ENCODE measurements at places on chromosomes 2 and 18.

GRCh38 chr2:170930131-170930990, 1.3 kb downstream of the GORASP2 start:
- DNase-seq = no peak

GRCh38 chr2:54508541-54508940, 52.4 kb downstream of the SPTBN1 start:
- DNase-seq = no peak

DNA sequence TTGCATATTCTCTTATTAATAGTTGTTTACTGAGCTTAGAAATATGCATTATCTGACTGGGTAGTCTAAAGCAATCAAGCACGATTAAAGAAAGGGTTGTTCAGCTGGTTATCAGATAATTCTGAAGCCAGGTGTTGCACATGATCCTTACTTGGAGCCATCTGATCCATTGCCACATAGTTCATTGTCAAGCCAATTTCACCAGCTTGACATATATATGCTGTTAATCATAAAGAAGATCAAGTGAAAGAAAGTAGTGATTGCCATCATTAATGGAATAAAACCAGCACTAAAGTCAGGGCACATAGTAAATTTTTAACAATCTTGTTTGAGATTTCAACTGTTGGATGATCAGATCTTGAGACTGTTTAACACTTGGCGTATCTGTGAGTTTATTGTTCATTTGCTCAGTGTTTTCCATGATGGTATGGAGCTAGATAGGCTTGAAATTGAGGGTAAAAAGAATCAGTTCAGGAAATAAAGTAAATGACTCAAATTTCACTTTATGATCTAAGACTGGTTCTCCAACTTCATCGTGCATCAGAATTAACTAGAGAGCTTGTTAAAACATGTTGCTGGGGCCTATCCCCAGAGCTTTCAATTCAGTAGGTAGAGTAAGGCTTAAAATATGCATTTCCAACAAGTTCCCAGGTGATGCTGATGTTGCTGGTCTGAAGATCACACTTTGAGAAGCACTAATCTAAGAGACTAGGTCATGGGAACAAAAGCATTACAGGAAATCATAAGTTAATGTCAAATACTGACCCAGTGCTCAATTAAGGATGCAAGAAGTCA, 539.6 kb downstream of the SATB2 start:
- DNase-seq = no peak

GRCh38 chr2:70118798-70119454, 31.6 kb downstream of the PCBP1 start:
- no peak for DNase-seq

GRCh38 chr2:67797801-67798540, 264.8 kb downstream of the C1D start:
- no peak for DNase-seq

GRCh38 chr2:20543469-20544152, 96.7 kb downstream of the RHOB start:
- no peak for DNase-seq

DNA sequence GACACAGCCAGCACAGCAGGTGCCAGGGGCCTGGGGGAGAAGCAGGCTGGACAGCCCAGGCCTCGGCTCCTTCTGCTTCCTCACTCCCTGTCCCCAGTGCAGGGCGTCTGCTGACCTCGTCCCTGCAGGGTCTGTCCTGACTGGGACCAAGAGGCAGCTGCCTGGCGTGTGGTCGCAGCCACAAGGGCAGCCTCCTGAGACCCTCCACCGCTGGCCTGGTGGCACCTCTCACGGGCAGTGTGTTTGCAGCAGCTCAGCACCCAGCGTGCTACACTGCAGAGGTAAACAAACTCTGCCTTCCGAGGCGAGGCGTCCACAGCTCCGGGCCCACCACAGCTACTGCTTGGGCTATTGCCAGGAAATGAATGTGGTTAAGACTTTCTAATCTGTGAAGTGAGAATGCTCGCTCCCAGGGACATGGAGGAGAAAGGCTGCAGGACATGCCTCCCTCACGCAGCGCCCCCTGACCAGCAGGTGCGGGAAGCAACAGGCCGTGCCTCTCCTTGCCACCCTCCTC, 46.1 kb upstream of the HPCAL1 start:
- DNase-seq = no peak

DNA sequence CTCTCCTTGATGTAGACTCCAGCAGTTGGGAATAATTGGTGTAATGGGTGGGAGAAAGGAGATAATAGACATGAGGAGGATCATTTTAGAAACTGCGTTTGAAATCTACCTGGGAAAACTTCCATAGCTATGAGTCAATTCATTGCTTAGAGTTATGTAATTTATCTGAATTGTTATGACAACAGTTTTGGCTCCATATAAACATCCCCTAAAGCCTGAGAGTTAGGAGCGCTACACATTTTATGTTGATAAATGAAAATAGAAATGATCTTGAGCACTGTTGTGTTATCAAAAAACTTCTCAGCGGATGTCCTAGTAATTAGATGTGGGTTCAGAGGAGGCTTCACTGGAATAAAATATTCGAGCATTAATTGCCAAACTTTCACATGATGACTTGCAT, 573.4 kb downstream of the TSN start:
- no peak for DNase-seq

GRCh38 chr2:173282795-173283545, 71.7 kb upstream of the CDCA7 start:
- no peak for DNase-seq

GRCh38 chr2:234694244-234695013, 197.5 kb upstream of the ARL4C start:
- DNase-seq = no peak

GRCh38 chr2:239949075-239949474, 76.1 kb downstream of the NDUFA10 start:
- DNase-seq = no peak

DNA sequence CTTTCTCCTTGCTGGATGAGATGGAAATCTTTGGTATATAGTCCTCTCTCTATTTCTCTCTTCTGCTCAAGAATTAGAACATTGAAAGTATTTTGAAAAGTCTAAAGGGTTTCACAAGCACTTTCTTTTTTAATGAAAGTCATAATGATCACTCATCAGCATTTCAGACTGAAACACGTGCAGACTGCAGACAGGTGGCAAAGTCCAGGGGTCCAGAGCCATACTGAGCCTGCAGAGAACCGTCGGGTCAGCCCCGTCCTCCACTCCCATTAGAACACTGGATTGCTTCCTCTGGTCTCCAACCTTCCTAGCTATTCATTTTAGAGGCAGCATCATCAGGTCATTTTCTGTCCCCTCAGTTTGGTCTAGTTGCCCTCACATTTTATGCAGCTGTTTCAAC, 3.1 kb downstream of the TMEM247 start:
- DNase-seq = no peak

DNA sequence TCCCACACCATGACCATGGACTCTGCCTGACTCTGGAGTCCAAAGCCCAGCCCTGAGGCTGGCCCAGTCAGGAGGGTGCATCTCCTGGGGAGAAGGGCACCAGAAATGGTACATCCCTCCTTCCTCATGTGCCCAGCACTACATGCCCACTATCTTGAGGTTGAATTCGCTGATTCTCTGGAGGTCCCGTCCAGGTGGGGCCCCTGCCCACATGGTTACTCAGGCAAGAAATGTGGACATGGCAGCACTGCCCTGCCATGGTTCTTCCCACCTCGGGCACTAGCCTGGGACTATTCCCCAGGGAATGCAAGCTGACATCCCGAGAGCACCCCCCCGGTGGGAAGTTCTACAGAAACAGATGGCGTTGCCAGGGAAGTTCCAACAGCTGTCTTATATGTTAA, 15.3 kb upstream of the HES6 start:
- DNase-seq = no peak

DNA sequence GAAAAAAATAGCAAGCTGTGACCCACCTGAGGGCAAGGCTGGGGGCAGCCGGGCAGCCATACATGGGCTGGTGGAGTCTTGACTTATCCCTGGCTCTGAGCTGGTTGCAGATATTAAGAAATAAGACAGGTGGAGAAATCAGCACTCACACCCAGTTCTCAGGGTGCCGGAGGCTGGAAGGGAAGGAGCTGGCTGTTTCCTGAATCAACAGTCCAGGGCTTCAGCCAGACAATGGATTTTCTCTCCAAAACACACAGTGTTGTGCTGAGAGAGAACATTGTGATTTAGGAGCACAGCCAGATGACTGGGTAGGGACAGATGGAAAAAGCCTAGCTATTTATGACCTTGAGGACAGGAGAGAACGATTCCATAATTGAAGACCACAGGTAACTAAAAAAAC, 208.8 kb downstream of the LDLRAD4 start:
- no peak for DNase-seq

GRCh38 chr2:200314976-200315567, 8.6 kb downstream of the SPATS2L start:
- DNase-seq = no peak

DNA sequence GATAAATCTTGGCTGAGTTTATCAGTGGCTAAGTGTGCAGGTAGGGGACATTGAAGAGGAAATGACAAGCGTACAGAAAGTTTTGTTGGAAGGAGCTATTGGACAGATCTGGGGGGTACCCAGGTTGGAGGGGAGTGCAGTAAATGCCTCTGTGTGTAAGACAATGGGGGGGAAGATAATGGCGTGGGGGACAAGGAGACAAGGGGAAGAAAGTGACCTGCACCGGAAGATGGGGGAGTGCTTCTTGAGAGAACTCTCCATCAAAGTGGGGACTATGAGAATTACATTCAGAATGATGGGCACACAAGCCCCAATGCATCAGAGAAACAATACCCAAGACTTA, 190.0 kb downstream of the ALPK2 start:
- DNase-seq = no peak

DNA sequence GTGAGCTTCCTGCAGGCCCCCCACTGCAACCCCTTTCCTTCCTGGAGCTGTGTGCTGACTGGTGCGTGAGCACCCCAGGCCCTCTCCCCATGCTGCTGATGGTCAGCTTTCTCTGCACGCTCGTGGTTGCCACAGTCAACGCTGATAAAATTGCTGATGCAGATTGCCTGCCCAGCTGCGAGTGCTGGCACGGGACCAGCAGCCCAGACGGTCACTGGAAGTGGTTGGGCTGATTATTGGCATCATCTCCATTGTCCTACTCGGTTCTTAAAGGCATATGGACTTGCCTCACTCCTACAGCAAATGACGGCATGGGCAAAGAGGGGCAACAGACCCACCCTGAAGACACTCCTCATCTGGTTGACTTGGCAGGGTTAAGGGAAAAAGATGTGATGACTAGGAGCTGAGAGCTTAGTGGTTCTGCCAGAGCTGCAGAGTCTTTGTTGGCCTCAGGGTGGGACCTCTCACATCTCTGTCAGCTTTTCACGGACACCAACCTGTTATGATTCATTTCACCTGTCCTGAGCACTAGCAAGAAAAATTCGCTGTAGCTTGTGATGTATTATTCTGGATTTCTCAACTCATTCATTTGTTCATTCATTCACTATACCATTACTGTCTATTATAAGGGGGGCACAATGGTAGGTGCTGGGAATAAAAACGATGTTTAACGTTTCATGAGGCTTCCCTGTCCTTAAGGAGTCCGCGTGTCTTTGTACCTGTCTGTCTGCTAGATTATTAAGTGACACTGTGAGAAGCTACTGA, 38.4 kb downstream of the PAX8 start:
- peak; percentile 30 for DNase-seq

- no peak for DNase-seq
These were observed 93.8 kb downstream of the MBD2 start for GRCh38 chr18:54130631-54131030.

- no peak for DNase-seq
These were observed 124.7 kb downstream of the DNAH6 start for GRCh38 chr2:84641021-84641420.

DNA sequence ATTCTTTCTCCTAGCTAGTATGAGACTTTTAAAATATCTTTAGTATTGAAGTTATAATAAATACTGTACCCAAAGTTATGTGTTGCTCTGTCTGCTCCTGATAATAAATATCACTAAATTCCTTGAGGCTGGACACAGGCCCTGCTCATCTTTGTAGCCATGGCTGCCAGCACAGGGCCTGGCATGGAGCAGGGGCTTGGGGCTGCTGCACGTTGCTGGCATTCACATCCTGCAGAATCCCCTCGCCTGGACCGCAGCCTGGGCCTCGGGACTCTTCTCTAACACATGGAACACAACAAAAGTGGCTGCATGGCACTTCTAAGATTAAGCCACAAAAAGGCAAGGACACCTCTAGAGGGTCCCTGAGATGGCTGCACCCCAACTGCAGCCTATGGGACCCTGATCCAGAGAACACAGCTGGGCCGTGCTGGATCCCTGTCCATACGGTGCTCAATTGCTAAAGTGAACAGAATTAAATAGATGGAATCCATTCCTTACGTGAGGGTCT, 477.5 kb upstream of the MYT1L start:
- no peak for DNase-seq

DNA sequence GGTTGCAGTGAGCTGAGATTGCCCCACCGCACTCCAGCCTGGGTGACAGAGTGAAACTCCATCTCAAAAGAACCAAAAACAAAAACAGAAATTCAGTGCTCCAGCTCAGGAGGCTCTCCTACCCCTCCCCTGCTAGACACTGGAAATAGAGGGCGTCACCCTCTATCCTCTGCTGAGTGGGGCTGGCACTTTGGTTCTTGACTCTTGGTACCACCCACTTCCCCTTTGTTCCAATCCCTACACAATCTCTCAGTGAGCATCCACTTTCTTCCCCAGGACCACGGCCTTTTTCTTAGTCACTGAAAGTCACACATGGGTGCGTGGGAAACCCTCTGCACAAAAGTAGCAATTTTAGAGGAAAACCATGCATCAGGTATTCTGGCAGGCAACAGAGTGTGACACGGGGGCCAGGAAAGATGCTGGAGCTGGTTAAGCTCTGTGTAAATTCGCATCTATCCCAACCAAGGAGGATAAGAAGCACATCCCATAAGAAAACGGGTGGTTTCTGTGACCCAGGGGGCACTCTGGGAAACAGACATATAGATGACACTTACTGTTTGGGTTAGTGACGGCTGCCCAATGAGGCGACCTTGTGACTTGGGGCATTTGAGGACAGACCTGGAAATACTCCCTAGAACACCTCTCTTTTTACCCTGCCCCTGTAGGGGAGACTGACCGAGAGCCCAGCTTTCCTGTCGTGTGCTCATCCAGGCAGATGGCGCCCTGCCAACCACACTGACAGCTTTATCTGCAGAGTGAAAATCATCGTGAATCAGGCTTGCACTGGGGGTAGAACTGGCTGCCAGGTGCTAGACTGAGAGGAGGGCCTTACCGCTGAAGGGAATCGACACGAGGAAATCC, 7.7 kb downstream of the HJURP start:
- no peak for DNase-seq

DNA sequence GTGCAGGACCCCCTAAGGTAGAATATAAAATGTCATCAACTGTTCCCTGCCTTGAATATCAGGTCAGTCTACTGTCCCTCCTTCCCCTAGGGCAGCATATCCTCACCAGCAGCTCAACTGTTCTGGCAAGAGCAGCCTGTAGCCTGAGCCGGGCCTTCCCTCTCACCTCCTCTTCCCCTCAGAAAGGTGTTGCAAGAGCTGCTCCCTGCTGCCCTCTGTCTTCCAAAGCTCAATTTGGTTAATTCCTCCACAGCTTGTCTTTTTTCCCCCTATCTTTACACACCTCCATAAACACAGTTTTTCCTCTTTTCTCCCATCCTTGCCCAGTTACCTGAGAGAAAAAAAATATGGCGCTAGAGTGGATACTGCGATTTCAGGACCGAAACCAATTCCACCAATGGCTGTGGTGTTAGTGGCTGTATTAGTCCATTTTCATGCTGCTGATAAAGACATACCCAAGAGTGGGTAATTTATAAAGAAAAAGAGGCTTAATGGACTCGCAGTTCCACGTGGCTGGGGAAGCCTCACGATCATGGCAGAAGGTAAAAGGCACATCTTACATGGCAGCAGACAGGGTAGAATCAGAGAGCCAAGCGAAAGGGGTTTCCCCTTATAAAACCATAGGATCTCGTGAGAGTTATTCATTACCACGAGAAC, 184.7 kb downstream of the MREG start:
- no peak for DNase-seq

Data from esophagus squamous epithelium (tissue), 5 donors.